ENCODE measurements at places on chromosomes 12 and 14.
A peak's percentile ranks its signal among the peaks of the same experiment; 100 is the strongest.

DNA sequence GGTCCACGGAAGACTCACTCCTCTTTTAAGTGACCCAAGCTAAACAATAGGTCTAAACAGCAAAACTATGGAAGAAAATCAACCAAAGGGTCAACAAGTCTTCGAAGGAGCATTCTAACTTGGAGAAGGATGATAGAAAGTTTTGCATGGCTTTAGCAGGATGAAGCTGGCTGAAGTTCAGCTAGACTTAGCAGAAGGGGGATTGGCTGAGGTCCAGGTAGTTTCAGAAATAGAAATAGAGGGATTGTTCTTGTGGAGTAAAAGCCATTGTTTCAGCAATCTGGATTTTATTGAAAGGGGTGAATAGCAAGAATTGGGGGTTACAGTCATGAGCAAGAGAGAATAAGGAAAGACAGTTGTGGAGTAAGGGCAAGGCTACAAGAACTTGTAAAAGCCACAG lies 84.7 kb upstream of the TSPAN8 start:
- no peak for DNase-seq

DNA sequence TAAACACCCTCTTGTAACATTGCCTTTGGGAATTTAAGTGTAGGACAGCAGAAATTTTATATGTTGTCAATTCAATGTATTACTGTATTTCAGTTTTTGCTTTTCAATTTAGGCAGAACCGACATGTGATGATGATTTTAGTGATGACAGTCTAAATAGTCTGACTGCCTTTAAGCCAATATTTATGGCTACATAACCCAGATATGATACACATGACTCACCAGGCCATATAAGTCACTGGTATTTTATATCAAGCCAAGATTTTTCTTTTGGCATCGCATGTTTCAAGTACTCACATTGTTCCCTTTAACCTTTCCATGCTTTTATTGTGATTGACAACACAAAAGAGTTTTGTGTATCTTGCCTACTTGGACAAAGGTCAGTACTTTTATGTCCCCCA lies 13.6 kb upstream of the PPM1A start:
- DNase-seq: no peak

GRCh38 chr14:102318781-102319276 lies 717 bp upstream of the ZNF839 start:
- DNase-seq: no peak

- no peak for DNase-seq
These were observed 79.1 kb downstream of the TMEM117 start for GRCh38 chr12:43914923-43915468.

GRCh38 chr14:33917661-33918060 lies 33.2 kb downstream of the EGLN3 start:
- no peak for DNase-seq

DNA sequence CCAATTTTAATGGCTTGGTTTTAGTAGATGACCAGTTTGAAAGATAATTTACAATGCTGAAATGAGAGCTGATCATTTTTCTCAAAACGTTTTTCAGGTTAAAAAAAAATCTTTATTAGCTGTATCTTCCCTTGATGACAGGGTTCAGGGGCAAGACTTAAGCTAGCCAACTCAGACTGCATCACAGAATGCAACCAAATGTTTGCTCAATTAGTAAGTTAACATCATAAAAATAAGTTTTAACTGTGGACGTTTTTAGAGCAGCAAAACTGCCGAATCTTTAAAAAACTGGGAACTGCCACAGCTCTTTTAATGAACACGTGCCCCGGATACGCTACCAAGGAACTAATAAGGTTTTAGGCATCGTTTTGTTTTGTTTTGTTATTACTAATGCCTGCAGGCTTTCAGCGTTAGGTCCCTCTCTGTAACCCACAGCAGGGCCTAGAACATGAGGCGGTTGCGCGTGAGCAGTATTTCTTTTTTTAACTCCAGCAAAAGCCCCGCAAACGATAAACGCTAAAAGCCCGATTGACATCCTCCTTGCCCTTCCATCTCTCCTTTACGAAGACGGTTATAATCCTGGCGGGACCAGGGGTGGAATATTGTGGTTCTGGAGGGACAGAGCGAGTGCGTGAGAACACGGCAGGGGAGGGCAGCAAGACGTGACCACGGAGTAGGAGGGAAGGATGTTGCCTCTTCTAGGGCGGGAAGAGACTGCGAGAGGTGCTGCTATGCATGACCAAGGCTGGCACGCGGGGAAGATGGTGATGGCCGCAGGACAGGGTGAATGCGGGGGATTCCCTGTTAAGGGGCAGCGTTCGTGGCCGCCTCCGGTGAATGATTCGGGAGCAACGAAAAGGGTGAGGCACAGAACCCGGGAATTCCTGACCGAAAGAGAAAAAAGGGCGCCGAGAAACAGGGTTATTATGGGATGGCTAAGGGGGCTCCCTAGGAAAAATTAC lies 652 bp downstream of the SUPT16H start:
- DNase-seq: peak; percentile 12

GRCh38 chr12:18798535-18799361 lies 60.8 kb downstream of the CAPZA3 start:
- no peak for DNase-seq

DNA sequence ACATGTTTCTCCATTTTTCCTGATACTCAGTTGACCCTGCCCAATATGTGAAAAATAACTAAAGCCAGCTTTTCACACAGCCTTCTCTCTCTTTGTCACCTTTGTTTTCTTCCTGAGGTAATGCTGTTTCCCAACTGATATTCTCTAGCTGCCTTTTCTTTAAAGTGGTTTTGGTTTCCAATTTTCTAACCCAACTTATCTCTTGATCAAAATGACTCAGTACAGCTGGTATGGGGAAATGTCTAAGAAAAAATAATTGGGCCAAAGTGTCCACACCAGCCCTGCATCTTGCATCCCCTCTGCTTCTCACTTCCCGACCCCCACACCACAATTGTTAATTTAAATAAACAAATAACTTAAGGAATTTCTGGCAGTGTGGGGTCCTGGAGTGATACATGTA lies 193.8 kb downstream of the SYT1 start:
- DNase-seq: no peak

- no peak for DNase-seq
These were observed 6.5 kb upstream of the WASHC4 start for GRCh38 chr12:105100998-105101397.

- DNase-seq: no peak
These were observed 17.9 kb downstream of the NFKBIA start for GRCh38 chr14:35386673-35387125.

DNA sequence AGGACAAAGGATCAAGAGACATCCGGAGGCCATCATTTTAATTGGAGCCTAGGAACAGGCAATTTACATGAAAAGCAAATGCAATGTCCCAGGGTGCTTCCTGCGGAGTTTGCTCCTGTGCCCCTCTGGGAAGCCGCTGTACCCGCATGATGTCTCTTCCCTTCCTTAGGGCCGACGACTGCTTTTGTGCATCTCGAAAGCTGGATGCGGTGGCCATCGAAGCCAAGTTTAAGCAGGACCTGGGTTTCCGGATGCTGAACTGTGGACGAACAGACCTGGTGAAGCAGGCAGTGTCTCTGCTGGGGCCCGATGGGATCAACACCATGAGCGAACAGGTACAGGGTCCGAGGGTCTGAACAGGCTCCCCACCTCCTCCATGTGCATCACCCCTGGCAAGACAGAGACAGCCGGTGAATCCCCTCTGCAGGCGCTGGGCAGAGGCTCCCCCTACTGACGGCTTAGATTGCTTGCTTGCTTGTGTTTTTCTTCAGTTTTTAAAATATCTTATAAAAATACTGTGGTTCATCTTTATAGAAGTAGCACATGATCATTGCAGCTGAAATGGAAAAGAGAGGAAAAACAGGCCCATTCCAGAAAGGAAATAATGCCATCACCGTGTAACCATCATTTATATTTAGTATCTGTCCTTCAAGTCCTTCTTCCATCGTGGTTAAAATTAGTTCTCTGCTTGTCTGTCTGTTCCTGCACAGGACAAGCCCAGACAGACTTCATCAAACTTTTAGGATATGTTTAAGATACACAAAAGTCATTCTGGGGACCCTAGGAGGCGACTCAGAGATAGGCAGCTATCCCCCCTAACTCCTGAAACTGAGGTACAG lies 75.4 kb upstream of the PWP1 start:
- no peak for DNase-seq

- DNase-seq: no peak
These were observed 870.6 kb downstream of the TMEM121 start for GRCh38 chr14:106396999-106397398.

- no peak for DNase-seq
These were observed 181.2 kb downstream of the PRKCH start for GRCh38 chr14:61502459-61503093.

- DNase-seq: no peak
These were observed 2.4 kb downstream of the CBLN3 start for GRCh38 chr14:24426912-24427536.

- no peak for DNase-seq
These were observed 2.0 kb downstream of the RIMBP2 start for GRCh38 chr12:130714091-130714590.

DNA sequence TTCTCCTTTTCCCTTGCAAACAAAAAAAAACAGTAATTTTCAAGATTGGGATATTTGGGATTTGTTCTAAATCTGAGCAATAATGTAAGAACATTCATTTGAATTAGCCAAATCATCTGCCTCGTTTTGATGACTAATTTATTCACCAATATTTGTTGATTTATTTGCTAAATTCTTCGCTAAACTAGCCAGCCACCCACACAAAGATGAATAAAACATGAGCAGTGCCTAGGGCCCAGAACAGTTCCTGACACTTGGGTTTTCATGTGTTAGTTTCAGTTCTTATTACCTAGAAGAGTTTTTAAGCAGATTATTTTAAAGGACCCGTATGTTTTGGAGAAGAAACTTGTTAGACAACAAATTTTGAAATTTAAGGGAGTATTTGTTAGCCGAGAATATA lies 1.4 kb downstream of the ETNK1 start:
- no peak for DNase-seq

DNA sequence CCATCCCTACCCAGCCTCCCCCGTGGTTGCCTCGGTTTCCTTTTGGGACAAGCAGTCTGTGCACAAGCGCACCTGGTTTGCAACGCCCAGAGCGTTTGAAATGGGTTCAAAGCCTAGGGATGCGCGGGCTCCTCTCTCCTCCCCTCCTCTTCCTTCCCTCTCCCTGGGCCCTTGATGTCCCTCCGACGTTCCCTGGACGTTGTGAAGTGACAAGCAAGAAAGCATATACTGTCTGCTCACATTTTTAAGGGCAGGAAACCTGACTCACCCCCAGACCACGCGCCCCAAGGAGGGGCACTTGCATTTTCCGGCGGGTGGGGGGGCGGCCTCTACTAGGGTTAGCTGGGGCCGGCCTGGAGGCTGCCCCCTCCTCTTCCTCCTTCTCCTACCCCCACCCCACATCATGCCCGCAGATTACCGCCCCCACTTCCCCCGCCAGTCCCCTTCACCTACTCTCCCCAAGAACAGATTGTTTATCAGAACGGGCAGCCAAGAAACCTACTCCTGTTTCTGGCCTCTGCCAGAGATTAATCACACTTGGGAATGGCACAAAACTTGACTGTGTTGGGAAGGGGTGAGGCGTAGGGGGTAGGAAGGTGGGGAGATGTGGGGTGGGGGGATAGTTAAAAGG lies 9.5 kb upstream of the IRF2BPL start:
- DNase-seq: peak; percentile 63

GRCh38 chr12:106085213-106085612 lies 53.5 kb downstream of the NUAK1 start:
- DNase-seq: no peak

- DNase-seq: no peak
These were observed 26.4 kb downstream of the TMEM132D start for GRCh38 chr12:129877411-129877810.

- DNase-seq: no peak
These were observed 890.8 kb upstream of the USP15 start for GRCh38 chr12:61369241-61369910.

DNA sequence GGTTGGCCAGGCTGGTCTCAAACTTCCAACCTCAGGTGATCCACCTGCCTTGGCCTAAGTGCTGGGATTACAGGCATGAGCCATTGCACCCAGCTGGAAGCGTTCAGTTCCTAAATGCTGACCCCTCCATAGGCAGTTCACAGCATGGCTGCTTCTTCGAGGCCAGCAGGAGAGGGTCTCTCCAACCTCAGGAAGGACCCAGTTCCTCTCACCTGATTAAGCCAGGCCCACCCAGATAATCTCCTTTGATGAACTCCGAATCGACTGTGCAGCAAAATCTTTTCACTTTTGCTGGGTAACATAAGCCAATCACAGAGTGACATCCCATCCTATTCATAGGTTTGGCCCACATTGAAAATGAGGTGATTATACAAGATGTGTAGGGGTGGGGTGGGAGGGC lies 165.1 kb downstream of the ADCK1 start:
- no peak for DNase-seq

GRCh38 chr14:67449096-67449495 lies 37.1 kb upstream of the PLEK2 start:
- DNase-seq: no peak

DNA sequence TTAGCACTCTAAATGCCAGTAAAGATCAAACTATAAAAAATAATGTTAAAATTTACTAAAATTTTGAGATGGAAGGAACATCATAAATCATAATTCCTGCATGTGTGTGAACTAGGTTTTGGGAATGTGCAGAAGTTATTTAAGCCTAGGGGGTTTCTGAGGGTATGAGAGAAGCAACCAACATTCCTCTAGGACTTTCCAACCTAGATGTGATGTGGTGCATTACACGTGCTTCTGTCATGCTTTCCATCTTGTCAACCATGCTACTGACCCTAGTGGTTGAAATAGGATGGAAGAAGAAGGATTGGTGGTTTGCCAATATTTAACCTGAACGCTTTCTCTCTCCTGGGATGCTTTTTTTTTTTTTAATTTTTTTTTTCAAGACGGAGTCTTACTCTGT lies 209.3 kb downstream of the AEBP2 start:
- DNase-seq: no peak

DNA sequence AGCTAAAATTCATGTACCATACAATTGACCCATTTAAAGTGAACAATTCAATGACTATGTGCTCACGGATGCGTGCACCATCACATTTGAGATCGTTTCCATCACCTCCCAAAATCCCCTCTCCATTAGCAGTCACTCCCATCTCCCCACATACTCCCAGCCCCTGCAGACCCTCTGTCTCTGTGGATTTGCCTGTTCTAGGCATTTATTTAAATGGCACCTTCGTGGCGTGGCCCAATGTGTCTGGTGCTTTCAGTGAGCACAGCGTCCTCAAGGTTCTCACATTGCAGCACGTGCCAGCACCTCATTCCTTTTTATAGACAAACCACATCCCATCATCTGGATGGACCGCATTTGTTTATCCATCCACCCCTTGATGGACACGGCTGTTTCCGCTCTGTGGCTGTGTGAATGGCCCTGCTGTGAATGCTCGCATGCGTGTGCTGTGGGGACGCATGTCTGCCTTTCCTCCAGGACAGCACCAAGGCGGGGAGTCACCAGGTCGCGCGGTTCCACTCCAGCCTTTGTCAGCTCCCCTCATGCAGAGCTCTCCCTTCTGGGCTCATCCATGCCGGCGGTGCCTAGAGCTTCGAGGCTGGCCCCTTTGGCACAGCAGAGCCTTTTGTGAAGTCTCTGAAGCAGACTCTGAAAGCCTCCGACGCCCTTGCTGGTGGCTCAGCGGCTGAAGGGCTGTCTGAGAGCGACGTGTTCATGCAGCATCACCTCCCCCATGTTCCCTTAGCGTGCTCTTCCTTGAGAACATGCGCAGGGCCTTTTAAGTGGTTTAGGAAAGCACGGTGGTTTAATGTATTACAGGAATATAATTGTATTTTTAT lies 184.4 kb downstream of the KIF26A start:
- DNase-seq: no peak

Measured in T-helper 22 cell (primary cell).